ENCODE measurements at places on chromosomes 2 and 18.

DNA sequence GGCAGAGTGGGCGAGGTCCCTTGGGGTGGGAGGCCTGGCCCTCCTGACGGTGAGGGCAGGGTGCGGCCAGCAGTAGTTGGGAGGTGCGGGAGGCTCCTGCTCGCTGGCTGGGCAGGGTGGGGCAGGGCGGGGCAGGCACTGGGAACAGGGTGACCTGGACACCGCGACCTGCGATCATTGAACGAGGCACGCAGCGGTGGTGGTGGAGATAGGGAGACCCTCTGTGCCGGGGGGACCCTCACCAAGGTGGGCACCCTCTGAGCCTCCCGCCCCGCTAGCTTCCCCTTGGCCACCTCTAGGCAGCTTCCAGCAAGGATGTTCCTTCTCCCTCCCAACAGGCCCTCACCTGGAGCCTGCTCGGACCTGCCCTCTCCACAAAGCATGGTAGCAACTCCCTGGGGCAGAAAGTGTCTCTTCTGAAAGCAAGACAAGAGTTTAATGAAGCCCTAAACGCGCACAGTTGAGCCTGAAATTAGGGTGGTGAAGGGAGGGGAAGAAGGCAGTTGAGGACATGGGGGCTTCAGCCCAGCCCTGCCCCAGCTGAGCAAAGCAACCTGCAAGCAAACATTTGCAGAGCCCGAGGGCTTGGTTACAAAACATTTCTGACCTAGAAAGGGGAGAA is 15.4 kb upstream of the FOSL2 start:
- DNase-seq, result peak; percentile 32

DNA sequence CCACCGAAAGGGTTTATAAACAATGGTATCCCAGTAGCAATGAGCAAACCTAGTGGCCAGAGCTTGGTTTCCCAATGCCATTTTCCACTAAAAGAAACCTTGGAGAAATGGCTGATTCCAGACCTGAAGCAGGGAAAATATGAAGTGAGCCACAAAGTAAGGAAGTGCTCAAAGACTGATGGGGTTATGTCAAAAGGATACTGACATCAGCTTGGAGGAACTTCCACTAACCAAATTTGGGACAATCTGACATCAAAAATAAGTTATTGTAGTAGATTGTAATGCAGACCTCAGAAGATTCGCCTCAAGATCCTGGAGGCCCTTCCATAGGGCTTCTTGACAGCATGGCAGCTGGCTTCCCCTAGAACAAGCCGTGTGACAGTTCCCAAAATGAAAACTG is 79.4 kb upstream of the SP3 start:
- no peak for DNase-seq

DNA sequence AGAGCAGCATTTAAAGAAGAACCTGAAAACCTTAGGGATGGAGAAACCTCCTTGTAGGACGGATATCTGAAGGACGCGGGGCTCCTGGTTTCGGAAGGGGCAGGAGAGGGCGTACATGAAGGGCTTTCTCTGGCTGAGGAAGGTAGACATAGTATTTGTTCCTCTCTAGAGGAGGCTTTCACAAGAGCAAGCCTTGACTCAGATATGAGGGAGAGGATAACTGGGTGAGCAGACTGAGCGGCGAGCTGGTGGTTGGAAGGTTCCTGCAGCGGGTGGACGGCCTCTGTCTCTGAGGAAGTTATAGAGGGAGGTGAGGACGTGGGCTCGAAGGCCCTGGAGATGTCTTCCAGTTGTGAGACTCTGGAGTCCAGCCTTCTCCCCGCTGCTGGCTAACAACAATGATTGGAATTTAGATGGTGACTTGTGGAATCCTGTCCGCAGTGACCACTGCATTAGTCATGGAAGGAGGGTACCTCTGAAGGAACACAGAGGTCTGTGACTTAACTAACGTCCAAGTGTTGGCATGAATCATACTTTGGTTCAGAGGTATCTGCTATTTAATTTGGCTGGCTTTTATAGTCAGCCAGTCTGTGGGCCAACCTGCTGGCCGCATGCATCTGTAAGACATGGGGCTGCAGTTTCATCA is 80.9 kb downstream of the ASAP2 start:
- no peak for DNase-seq

GRCh38 chr2:224883700-224884099 is 158.6 kb downstream of the DOCK10 start:
- DNase-seq, result no peak

GRCh38 chr2:3354986-3355385 is 22.6 kb downstream of the EIPR1 start:
- peak; percentile 87 for DNase-seq

DNA sequence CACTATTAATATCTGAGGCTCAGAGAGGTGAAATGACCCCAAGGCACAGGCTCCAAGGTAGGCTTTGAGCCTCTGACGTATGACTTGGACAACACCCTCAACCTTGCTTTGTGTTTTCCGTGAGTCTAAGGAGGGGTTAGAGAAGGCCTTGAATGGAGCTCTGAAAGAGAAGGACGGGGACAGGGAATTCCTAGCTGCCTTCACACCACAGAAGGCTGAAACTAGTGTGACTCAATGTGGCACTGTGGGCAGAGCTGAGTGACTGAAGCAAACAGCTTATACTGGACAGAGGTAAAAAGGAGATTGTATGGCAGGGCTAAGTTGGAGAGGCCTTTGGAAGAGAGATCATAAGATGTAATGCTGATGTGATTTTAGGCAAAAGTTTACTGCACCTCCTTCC is 3.5 kb upstream of the NCK2 start:
- DNase-seq, result no peak

GRCh38 chr2:37300146-37300545 is 24.5 kb downstream of the PRKD3 start:
- DNase-seq, result no peak

GRCh38 chr18:44409515-44409914 is 271.2 kb upstream of the SETBP1 start:
- DNase-seq, result no peak

DNA sequence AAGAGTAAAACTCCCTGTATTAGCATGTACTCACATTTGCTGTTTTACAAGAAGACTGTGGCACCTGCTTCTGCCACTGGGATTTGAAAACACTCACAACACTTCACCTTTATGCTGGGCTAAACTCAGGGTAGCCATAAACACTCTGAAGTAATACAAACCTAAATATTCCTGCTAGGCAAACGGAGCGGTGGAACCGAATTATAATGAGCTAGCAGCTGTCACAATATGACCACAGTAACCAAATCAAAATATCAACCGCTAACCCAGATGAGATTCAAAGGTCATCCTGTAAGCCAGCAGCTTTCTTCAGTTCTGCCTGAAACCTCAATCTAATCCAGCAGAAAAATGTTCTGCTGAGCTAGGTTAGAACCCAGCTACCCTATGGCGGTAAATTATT is 132.1 kb downstream of the TCF4 start:
- DNase-seq, result peak; percentile 12

GRCh38 chr2:170332676-170333402 is 154.9 kb downstream of the MYO3B start:
- peak; percentile 66 for DNase-seq

GRCh38 chr2:170930991-170931266 is 1.9 kb downstream of the GORASP2 start:
- DNase-seq, result no peak

DNA sequence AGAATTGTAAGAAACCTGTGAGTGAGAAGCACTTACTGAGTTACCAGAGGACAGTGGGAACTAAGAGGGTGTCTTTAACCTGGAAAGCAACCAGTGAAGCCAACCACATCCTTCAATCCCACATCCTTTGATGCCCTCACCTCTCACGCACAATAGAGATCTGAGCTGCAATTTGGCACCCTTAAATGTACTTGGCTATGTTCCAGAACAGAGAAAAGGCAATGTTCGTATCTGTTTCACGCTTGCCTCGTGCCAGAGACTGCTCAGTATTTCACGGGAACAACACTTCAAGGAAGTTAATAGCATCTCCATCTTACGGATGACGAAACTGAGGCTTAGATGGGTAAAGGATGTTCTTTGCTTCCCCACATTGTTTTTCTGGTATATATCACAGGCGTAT is 167.4 kb downstream of the DPP10 start:
- DNase-seq, result peak; percentile 17

GRCh38 chr2:174172802-174173355 is 75.5 kb downstream of the OLA1 start:
- no peak for DNase-seq

DNA sequence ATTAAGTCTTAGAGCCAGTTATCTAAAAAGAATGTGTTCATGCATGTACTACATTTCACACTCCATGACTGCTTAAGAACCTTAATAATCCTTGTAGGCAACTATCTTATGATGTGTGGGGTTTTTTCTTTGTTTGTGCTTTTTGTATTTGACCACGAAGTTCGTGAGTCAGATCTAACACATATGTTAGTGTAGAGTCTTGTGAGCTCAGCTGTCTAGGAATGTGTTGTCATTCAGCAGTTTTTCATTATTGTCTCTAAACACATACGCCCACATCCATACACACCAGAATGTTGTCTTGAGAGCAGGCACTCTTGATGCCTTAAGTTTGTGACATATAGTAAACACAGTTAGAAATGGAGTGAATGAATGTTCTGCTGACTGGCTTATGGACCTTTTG is 38.4 kb downstream of the CAB39 start:
- no peak for DNase-seq

- DNase-seq, result no peak
Measured at GRCh38 chr18:55419132-55419946, 168.7 kb downstream of the TCF4 start.

DNA sequence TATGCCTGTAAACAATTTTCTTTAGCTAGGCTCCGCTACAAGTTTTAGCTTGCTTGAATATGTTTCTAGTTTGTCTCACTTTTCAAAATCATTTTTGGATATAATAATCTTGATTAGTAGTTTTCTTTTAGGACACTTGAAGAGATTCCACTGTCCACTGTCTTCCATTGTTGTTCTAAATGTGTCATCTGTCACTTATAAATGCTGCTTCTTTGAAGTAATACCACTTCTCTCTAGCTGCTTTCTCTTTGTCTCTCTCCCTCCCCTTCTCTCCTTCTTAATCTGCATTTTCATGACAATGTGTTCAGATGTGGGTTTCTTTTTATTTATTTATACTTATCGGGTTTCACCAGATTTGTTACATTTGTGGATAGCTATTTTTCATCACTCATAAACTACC is 73.7 kb upstream of the DPP10 start:
- no peak for DNase-seq

GRCh38 chr2:120014226-120014980 is 1.5 kb downstream of the EPB41L5 start:
- DNase-seq, result no peak
